ENCODE measurements at places on chromosomes 12 and 14. TPM values are rescaled to one million over a fixed set of nuclear protein-coding genes. Genes with fewer than 3 reads are reported as not detected.

- DNase-seq: no peak
These were observed 543.6 kb downstream of the FOXG1 start for GRCh38 chr14:29310210-29310609.

GRCh38 chr12:107782067-107782466, 7.6 kb downstream of the ASCL4 start:
- no peak for DNase-seq

DNA sequence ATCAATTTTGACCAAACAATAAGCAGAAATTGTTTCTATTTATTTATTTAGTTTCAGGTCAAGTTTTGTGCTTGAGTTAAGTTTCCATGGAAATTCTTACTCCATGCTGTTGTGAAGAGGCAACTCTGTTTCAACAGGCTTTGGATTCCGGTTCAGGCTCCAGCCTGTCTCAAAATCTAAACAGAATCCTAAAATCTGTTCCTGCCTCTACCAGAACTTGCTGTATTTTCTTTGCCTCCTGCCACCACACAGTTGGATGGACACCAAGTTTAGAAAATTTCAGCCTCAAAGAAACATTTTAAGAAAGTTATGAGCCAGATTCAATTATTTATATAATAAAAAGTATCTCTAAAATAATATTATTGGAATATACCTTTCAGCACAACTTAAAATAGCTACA, 330.9 kb downstream of the FOXG1 start:
- DNase-seq: no peak

DNA sequence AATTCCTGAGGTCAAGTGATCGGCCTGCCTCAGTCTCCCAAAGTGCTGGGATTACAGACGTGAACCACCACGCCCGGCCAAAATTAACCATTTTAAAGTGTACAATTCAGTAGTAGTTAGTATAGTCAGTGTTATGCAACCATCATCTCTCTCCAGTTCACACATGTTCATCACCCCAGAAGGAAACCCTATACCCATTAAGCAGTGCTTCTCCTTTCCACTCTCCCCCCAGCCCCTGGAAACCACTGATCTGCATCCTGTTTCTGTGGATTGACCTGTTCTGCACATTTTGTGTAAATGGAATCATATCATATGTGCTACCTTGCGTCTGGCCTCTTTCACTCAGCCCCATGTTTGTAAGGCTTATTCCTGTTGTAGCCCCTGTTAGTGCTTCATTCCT, 52.2 kb downstream of the PHETA1 start:
- DNase-seq: no peak

DNA sequence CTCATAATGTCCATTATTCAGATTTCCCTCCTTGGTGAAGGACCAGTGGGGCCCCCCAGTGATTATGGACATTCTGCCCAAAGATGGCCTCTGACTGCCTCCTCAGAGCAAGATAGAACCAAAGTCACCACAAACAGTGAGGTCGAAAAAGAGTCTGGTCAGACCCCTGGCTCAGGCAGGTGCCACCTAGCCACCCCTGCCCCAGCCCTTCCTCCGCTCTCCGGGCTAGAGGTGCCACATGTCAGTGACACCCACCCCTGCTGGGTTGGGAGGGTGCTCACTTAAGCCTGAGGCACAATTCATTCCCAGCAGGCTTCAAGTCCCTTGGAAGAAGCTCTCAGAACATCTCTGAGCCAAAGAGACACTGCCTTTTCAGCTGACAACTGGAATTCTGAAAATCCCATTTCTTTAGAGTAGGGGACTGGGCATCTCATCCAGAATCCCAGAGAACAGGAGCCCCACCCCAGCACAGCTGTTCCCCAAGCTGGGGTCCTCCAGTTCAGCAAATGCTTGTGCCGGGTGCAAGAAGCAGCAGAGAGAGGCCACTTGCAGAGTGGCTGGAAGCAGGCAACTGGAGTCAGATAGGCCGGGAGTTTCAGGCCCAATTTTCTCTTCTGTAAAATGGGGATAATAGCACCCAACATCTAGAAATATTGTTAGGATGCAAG, 50.3 kb downstream of the ISCA2 start:
- no peak for DNase-seq

- DNase-seq: no peak
These were observed 120.4 kb upstream of the KRR1 start for GRCh38 chr12:75631831-75632230.

DNA sequence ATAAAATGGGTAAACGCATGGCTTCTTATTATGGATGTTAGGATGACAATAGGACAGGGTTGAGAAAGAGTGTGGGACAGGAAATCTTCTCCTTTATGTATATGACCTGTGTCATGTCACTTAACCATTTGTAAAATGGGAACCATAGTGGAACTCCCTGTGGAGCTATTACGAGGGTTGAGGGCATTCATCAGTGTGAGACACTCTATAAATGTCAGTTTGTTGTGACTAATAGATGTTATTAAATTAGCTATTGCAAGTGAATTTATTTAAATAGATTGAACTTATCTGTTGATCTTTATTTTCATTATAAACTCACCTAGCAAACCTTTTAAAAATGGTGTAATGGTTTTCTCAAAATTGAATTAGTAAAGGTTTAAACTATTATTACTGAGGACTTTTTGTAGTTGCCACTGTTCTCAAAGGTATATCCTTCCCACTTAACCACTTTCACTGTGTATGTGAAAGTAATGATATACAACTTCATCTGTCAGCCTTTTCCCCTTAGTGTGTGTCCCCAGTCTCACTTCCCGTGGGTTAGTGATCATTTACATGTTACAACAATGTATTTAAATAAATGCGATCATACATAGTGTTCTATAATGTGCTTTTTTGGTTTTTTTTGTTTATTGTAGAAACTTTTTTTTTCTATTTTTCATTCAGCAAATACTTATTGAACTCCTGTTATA, 17.1 kb downstream of the HELB start:
- DNase-seq: no peak

DNA sequence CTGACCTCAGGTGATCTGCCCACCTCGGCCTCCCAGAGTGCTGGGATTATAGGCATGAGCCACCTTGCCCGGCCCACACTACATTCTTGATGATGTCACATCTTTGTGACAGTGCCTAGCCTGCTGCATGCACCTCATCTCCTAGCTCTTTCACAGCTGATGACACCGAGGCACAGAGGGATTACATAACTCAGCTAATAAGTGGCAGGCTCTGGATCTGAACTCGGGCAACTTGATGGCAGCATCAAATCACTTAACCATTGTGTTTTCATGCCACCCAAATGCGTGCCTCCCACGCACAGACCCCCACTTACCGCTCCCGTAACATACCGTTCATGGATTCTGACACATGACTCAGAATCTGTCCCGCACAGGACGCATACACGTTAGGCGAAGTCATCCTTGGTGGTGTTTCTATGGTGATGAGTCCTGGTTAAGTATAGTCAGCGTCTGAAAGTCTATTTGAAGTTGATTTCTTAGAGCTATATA, 7.4 kb downstream of the TMEM120B start:
- no peak for DNase-seq

- DNase-seq: no peak
These were observed 21.9 kb upstream of the IFT81 start for GRCh38 chr12:110102255-110102654.

DNA sequence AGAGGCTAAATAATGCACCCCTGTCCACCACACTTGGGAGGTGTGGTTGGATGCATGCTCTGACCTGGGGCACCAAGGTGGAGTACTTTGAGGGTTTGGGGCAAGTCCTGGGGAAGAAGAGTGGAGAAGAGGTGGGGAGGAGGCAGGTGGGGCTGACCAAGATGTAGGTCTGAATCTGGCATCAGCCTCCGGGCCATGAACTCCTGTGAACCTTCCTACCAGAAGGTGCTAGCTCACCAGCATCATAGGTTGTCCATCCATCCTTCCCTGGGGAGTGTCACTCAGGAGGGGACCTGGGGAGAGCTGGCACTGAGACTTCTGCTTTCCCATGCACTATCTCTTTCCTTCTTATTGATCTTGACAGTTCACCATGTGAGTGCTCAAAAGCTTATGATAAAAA, 13.6 kb upstream of the EMP1 start:
- no peak for DNase-seq

Gene FIGNL2
- 4.2 TPM for polyA plus RNA-seq

Gene CLEC4C
- not detected for polyA plus RNA-seq

Gene ADAM21
- polyA plus RNA-seq: 0.16 TPM

Gene MYO1H
- 1.0 TPM for polyA plus RNA-seq

All from right renal pelvis (tissue), 4 donors.